ENCODE measurements at places on chromosomes 7 and 10. TPM values are rescaled to one million over a fixed set of nuclear protein-coding genes. Genes with fewer than 3 reads are reported as not detected.
A peak's percentile ranks its signal among the peaks of the same experiment; 100 is the strongest.

MKX gene
- 22.4 TPM for total RNA-seq

AKR1C3 gene
- 16.6 TPM for total RNA-seq

GRCh38 chr7:64640504-64640903 lies 25.4 kb upstream of the ZNF107 start:
- H3K27ac ChIP-seq = no peak overlapping the region
- no peaks in the 10 kb centered on the region for H3K36me3 ChIP-seq
- H3K27me3 ChIP-seq = no peaks in the 10 kb centered on the region
- no peak for DNase-seq
- no peak overlapping the region for H3K4me3 ChIP-seq

- no peaks in the 10 kb centered on the region for H3K36me3 ChIP-seq
- H3K27ac ChIP-seq = no peak overlapping the region
- H3K4me3 ChIP-seq = peak overlapping the region; percentile 54
- H3K27me3 ChIP-seq = peaks cover 53% of the 10 kb centered on the region
Measured at GRCh38 chr7:157011333-157012112, 1.1 kb upstream of the MNX1 start.

UPK3BL1 gene
- total RNA-seq = 16.1 TPM

FAM180A gene
- 2.1 TPM for total RNA-seq

GRCh38 chr10:132762267-132762666 lies 23.7 kb downstream of the NKX6-2 start:
- H3K4me1 ChIP-seq = no peaks in the 10 kb centered on the region
- H3K27ac ChIP-seq = no peak overlapping the region
- no peaks in the 10 kb centered on the region for H3K27me3 ChIP-seq
- H3K4me3 ChIP-seq = no peak overlapping the region
- H3K36me3 ChIP-seq = peaks cover 73% of the 10 kb centered on the region

PTPN20 gene
- 2.9 TPM for total RNA-seq

DNA sequence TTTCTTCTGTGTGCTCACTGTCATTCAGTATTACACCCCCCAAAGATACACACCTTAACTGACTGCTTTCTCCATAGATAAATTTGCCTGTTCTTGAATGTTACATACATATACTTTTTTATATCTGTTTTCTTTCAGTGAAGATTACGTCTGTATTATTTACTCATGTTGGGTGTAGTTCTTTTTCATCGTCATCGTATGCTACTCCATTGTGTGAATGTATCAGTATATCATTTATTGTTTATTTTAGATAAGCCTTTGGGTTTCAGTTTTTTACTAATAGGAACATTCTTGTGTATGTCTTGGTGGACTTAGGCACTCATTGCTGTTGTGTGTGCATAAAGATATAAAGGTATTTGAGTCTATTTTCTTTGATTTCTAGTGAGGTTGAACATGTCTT lies 64.4 kb downstream of the SEPTIN7 start:
- no peak overlapping the region for H3K4me3 ChIP-seq
- peaks cover 22% of the 10 kb centered on the region for H3K4me1 ChIP-seq
- no peak overlapping the region for H3K27ac ChIP-seq

DNA sequence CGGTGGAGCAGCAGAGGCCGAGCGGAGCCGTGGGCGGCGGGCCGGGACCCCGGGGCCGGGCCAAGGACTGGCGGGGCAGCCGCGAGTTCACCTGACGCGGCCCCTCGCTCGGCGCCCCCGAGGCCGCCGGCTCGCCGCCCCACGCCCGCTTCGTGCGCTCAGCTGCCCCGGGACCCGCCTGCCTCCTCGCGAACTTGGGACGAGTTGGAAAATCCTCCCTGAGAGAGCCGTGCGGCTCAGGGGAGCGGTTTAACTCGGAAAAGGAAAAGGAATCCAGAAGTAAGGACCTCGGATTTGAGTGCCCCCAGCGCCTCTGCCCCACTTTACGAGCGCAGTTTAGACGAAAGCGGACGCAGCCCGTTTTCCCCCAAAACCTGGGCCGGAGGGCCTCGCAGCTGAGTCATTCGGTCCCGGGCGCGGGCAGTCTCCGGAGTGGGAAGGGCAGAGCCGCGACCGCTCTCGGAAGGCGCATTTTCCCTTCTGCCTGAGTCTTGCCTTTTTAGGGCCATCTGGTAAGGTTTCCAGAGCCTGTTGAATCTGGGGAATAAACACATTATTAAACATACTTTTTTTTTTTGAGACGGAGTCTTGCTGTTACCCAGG lies 744 bp downstream of the CREM start:
- H3K27ac ChIP-seq = peak overlapping the region; percentile 100
- H3K4me1 ChIP-seq = peaks cover 34% of the 10 kb centered on the region
- H3K36me3 ChIP-seq = no peaks in the 10 kb centered on the region
- peak; percentile 92 for DNase-seq
- H3K27me3 ChIP-seq = no peaks in the 10 kb centered on the region

DNA sequence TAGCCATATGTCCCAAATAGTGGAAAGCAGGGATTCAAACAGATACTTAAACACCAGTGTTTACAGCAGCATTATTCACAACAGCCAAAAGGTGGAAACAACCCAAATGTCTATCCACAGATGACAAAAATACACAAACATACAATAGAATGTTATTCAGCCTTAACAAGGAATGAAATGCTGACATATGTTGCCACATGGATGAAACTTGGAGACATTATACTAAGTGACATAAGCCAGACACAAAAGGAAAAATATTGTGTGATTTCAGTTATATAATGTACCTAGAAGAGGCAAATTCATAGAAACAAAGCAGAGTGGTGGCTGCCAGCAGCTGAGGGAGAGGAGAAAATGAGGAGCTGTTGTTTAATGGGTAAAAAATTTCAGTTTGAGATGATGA lies 533.9 kb upstream of the FZD8 start:
- H3K27me3 ChIP-seq = no peaks in the 10 kb centered on the region
- no peak for DNase-seq
- peaks cover 17% of the 10 kb centered on the region for H3K4me1 ChIP-seq
- H3K36me3 ChIP-seq = no peaks in the 10 kb centered on the region

- H3K4me3 ChIP-seq = no peak overlapping the region
- H3K36me3 ChIP-seq = no peaks in the 10 kb centered on the region
- no peak for DNase-seq
- no peaks in the 10 kb centered on the region for H3K4me1 ChIP-seq
- no peak overlapping the region for H3K27ac ChIP-seq
Measured at GRCh38 chr10:8444630-8445029, 390.1 kb downstream of the GATA3 start.

GRCh38 chr7:148232784-148233183 lies 357.8 kb upstream of the C7orf33 start:
- H3K27ac ChIP-seq = no peak overlapping the region
- no peaks in the 10 kb centered on the region for H3K4me1 ChIP-seq
- H3K4me3 ChIP-seq = no peak overlapping the region
- H3K36me3 ChIP-seq = no peaks in the 10 kb centered on the region
- no peak for DNase-seq
- H3K27me3 ChIP-seq = no peaks in the 10 kb centered on the region

GRCh38 chr10:93875032-93875358 lies 18.8 kb upstream of the SLC35G1 start:
- no peaks in the 10 kb centered on the region for H3K4me1 ChIP-seq
- H3K27ac ChIP-seq = no peak overlapping the region
- no peaks in the 10 kb centered on the region for H3K36me3 ChIP-seq
- DNase-seq = peak; percentile 29
- no peak overlapping the region for H3K4me3 ChIP-seq

GRCh38 chr7:64965594-64965993 lies 25.2 kb downstream of the ZNF117 start:
- H3K27ac ChIP-seq = no peak overlapping the region
- H3K4me1 ChIP-seq = no peaks in the 10 kb centered on the region
- no peaks in the 10 kb centered on the region for H3K27me3 ChIP-seq
- DNase-seq = no peak
- H3K4me3 ChIP-seq = no peak overlapping the region

CTBP2 gene
- 96.3 TPM for total RNA-seq

NUTM2D gene
- 2.3 TPM for total RNA-seq

- H3K36me3 ChIP-seq = no peaks in the 10 kb centered on the region
- no peaks in the 10 kb centered on the region for H3K4me1 ChIP-seq
- H3K27ac ChIP-seq = no peak overlapping the region
- no peak overlapping the region for H3K4me3 ChIP-seq
Measured at GRCh38 chr7:82595176-82595575, 151.6 kb upstream of the CACNA2D1 start.

DNA sequence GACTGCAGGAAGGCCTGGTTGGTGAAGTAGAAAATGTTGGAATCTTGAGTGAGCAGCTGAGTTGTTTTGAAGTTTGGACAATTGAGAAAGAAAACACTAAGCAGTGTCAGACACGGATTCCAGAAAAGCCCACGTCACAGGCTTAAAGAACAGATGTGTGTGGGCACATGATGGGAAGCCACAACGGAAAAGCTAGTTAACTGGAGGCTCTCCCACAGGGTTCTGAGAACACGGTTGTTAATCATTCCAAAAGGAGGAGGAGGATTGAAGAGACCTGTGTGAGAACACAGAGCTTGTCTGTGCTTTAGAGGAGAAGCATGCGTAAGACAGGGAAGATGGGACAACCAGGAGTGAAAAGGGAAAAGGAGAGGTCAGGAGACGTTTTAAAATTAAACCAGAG lies 42.6 kb downstream of the SHH start:
- H3K36me3 ChIP-seq = peaks cover 83% of the 10 kb centered on the region
- H3K4me3 ChIP-seq = no peak overlapping the region
- no peaks in the 10 kb centered on the region for H3K27me3 ChIP-seq
- H3K4me1 ChIP-seq = no peaks in the 10 kb centered on the region
- H3K27ac ChIP-seq = no peak overlapping the region

All from esophagus muscularis mucosa (tissue), 4 donors.